ENCODE measurements at places on chromosomes 2 and 18.

GRCh38 chr18:305003-305501 lies 37.2 kb upstream of the THOC1 start:
- DNase-seq: no peak

DNA sequence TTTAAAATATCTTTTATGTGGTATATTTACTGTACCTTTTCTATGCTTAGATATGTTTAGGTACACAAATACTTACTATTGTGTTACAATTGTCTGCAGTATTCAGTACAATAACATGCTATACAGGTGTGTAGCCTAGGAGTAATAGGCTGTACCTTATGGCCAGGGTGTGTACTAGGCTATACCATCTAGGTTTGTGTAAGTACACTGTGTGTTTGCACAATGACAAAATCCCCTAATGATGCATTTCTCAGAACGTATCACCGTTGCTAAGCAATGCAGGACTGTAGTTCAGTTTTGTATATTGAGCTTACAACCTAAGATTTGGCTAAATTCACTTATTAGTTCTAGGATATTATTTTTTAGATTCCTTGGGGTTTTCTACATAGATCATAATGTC lies 332.3 kb upstream of the HS6ST1 start:
- no peak for DNase-seq

GRCh38 chr2:29006980-29007301 lies 25.8 kb downstream of the TOGARAM2 start:
- DNase-seq: no peak

DNA sequence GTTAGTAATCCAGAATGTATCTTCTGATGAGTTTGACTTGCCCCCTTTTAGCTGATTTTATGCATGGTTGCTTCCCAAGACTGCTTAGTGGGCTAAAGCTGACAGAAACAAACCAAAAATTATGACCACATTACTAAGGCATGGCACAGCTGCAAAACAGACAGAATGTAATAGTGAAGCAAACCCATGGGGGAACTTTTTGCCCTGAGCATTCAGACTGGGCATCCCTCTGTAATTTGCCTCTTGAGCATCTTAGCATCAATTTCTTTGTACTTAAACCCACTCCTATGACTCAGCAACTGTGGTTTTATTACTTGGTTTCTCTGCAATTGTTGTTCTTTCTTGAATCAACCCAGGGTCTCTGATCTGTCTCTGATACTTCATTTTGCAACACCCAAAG lies 487.3 kb upstream of the DCC start:
- no peak for DNase-seq

GRCh38 chr18:35635170-35635569 lies 53.6 kb downstream of the GALNT1 start:
- DNase-seq: no peak

GRCh38 chr2:215906458-215906857 lies 106.9 kb downstream of the MREG start:
- DNase-seq: no peak

- DNase-seq: no peak
These were observed 296.6 kb downstream of the GULP1 start for GRCh38 chr2:188588235-188588634.

DNA sequence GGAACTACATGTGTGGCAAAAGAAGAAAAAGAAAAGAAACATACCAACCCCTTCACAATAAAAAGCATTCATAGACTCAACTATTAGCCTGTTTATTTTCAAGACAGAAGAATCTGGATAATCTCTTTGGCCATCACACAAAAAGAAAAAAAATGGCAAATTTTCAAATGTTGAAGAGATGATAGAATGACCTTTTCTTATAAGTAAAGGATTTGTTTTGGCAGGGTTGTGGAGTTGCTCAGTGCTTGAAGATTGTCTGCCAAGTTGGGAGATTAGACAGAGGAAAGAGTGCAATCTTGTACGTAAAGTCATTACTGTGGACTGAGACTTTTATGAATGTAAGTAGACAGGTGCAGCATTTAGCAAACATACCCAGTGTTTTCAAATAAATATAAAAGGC lies 18.5 kb upstream of the FAM171B start:
- no peak for DNase-seq
